ENCODE measurements at places on chromosomes 2 and 18.

- DNase-seq: no peak
Observed at GRCh38 chr2:31163011-31163539, 24.8 kb upstream of the GALNT14 start.

GRCh38 chr18:6606411-6607085, 123.0 kb upstream of the ARHGAP28 start:
- DNase-seq: no peak

GRCh38 chr2:231960810-231961348, 634 bp upstream of the DIS3L2 start:
- DNase-seq: no peak

GRCh38 chr2:69231612-69232277, 155.3 kb downstream of the GFPT1 start:
- no peak for DNase-seq

GRCh38 chr18:28151434-28151833, 25.5 kb downstream of the CDH2 start:
- no peak for DNase-seq

- DNase-seq: no peak
Observed at GRCh38 chr2:156322686-156323231, 9.8 kb downstream of the NR4A2 start.

- no peak for DNase-seq
Observed at GRCh38 chr2:112483831-112484230, 1.9 kb downstream of the TTL start.

DNA sequence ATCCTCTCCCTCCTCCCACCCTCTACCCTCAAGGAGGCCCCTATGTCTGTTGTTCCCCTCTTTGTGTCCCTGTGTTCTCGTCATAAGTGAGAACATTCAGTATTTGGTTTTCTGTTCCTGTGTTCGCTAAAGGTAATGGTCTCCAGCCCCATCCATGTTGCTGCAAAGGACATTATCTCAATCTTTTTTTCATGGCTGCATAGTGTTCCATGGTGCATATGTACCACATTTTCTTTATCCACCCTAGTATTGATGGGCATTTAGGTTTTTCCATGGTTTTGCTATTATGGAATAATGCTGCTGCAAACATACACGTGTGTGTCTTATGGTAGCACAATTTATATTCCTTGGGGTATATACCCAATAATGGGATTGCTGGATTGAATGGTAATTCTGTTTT, 33.0 kb downstream of the PUM2 start:
- DNase-seq: no peak

DNA sequence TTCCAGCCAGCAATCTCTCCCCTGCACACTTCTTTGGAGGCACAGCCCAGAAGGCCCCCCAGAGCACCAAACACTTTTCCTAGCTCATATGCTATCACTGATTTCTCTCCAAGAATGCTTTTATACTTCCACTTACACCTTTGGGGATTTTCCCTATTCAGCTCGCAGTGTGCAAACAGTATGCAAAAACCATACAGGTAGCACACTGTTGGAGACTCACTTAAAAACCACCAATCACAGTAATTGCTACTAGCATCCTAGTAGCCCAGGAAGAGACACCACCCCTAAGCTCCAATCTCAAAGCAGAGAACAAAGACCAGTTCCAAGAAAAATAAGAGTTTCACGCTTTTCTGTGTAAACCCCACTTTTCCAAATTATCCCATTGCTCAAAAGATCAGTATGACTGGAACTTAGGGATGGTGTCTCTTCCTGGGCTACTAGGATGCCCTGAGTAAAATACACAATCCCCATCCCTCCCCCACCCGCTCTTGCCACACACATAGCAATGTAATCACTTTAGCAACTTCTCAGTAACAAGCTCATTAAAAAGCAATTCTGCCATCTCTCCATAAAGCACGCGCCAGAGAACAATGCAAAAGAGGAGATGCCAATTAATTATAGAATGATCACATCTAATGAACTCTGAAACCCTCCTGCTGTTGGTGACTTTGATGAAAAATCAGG, 43.0 kb downstream of the KLF7 start:
- DNase-seq: no peak

DNA sequence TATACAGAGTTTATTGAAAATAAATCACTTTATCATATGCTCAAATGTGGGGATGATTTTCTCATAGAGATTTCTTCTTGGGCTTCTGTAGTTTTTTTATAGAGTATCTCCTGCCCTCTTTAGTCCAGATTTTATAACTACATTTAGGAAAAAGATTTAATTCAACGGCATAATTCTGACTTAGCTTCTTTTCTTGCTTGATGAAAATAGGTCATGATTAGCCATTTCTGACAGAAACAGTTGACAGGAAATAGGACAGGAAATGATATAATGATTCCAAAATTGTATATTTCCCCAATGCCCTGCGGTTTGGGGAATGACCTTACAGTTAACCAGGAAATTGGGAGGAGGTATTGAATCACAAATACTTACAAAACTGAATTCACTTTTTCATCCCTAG, 1531.9 kb upstream of the ACVR2A start:
- DNase-seq: no peak

DNA sequence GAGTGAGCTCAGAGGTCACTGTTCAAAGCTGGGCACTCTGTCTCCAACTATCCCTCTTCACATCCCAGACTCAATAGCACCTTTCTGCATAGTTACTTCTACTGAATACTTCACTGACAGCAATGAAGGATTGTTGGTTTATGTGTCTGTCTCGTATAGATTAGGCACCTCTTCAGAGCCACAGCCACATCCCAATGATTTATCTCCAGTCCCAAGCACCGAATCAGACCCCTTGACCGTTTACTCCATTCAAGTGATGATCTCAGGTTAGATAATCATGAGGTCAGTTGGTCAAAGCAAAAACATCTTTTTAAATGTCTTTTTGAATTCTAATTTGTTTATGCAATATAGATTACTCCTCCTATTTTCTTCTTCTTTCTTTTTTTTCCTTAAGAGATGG, 14.7 kb downstream of the NEDD4L start:
- no peak for DNase-seq

DNA sequence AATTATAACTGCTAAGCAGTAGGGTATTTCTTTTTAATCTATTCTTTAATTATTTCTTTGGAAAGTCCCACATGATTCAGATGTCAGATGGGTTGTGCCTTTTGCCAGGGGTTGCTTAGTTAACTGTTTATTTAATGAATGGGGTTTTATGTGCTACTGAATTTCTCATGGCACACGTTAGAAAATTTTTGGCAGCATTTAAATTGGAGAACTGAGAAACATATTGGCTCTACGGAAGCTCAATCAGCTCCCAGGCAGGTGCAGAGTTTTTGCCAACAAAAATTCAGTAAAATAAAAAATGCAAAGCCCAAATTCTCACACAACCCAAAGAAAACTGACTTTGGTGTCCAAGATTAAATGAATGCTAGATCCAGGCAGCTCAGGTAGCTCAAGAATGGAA, 467.2 kb downstream of the NRXN1 start:
- DNase-seq: no peak

DNA sequence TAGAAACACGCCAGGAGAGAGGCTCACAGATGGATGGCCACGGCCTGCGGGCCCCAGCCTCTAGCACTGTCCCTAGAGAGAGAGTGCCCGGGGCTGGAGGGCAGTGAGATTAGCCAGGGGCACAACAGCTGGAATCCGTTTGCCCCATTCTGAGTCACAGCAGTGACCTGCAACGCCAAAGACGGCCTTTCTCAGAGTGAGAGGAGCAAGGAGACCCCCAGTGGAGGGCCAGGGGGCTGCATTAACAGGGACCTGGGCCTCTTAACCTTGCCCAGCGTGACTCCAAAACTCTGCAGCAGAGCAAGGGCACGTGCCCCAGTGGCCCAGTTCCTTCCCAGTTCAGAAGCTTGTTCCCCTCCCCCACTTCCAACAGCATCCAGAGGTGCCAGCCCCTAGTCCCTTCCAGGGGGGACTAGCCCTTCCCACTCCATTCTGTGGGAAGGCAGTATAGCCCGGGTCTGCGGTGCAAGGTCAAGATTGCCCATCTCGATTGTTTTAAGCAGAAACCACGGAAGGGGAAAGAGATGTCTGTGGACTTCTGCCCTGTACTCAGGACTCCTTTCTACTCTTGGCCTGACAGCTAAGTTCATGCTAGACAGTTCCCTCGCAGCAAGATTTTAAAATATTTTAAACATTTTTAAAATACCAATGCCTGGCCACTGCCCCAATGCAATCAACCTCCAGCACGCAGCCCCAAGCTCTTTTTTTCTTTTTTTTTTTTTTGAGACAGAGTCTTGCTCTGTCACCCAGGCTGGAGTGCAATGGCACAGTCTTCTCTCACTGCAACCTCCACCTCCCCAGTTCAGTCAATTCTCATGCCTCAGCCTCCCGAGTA, 50.9 kb upstream of the BIN1 start:
- no peak for DNase-seq

DNA sequence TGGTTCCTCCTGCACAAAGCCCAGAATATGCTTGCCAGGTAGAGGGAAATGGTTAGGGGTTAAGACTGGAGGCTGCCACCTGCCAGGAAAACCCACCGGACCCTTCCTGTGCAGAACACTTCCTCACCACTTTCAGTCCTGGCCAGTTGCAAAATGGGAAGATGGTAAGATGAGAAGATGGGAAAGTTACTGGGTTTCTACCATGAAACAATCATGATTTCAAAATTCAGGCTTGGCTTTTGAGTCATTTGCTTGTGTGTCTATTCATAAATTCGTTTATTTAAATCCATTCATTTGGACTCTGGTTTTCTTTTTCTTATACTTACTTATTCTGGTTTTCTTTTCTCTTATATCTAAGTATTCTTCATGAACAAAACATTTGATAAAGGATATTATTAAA, 7.2 kb downstream of the BMP10 start:
- DNase-seq: no peak

DNA sequence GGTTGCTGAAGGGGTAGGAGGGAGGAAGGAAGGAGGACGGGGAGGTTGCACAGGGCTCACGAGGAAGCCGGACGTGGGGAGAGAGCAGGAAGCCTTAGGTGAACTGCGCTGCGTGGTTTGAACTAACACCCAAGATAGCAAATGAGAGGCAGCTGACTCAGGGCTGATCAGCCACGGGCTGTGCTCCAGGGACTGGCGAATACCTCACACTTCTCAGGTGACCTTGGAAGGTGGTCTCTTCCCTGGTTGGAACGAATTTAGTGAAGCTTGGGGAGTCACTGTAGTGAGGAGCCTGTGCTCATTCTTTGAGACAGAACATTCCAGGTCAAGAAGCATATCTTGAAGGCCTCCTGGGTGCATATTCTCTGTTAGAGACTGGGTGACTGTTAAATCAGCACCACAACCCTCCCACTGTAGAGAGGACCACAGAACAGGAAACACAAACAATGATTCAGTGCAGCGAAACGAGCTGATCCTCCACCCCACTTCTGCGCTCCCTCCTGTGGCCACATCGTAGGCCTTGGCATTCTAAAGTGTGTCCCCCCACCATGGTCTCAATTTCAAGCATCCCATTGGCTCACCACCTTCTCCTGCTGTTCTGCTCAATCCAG, 33.8 kb downstream of the TOGARAM2 start:
- peak; percentile 56 for DNase-seq

GRCh38 chr2:98924910-98925309, 11.1 kb downstream of the CRACDL start:
- no peak for DNase-seq

DNA sequence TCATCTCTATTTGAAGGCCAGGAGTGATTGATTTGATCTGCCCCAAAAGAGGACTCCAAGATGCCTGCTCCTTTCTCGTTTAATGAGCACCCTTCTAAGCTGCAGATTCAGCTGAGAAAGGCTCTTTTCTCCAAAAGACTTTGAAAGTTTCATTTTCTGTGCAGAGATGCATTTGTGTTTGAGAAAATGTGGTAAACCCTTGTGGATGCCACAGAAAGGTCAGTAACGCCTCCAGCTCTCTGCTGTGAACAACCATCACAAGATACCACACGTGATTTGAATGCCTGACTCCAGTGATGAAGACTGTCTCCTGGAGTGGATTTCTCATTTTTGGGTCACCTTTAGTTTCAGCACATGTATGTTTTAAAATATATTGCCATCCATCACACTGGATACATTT, 35.0 kb upstream of the CCDC85A start:
- DNase-seq: no peak

DNA sequence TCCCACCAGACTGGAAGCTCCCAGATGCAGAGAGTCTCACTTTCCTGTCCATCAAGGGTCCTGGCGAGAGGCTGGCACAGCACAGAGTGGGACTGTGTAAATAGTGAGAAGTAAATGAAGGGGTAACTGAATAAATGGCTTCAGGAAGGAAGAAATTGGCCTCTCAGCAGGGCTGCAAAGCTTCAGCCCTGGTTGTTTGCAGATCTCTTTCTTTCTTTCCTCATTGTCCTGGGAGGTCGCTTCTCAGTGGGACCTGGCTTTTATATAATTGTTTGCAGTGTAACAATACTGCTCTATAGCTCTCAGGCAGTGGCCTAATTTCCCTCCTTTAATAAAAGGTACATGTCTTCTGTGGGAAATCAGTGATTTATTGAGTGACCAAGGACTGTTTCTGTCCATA, 74.9 kb upstream of the GPR45 start:
- no peak for DNase-seq

GRCh38 chr2:178473931-178474330, 4.5 kb downstream of the FKBP7 start:
- DNase-seq: no peak

- DNase-seq: no peak
Observed at GRCh38 chr2:160490733-160491685, 2.6 kb downstream of the RBMS1 start.

GRCh38 chr2:129752176-129752575, 227.3 kb upstream of the RAB6C start:
- DNase-seq: no peak

DNA sequence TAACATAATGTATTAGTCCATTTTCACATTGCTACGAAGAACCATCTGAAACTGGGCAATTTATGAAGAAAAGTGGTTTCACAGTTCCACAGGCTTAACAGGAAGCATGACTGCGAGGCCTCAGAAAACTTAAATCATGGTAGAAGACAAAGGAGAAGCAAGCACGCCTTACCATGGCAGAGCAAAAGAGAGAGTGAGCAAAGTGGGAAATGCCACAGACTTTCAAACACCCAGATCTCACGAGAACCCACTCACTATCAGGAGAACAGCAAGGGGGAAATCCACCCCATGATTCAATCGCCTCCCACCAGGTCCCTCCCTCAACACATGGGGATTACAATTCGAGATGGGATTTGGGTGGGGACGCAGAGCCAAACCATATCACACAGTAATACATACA, 22.5 kb downstream of the PIGN start:
- no peak for DNase-seq

DNA sequence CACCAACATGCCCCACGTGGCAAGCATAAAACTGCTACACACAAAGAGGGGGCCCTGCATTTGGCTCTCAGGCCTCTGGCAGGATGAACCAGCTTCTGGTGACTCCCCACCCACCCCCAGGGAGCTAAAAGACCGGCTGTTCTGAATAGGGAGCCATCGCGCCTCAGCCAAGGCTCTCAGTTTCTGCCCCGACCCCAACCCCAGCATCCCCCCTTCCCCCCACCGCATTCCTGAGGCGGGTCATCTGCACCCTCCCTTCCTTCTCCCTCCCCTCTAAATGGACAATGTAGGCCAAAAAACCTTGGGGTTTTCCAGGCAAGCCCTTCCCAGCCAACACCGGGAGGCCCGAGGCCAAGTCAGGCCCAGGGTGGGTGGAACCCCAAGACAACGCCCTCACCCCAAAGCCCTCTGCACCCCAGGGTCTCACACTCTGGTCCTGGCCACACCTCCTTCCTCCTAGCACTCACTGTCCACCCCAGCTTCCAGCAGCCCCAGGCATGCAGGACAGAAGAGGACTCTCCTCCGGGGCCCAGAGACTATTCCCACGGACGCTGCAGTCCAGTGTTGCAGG, 5.7 kb downstream of the CYP26B1 start:
- no peak for DNase-seq
